ENCODE measurements at places on chromosomes 5 and 9.

DNA sequence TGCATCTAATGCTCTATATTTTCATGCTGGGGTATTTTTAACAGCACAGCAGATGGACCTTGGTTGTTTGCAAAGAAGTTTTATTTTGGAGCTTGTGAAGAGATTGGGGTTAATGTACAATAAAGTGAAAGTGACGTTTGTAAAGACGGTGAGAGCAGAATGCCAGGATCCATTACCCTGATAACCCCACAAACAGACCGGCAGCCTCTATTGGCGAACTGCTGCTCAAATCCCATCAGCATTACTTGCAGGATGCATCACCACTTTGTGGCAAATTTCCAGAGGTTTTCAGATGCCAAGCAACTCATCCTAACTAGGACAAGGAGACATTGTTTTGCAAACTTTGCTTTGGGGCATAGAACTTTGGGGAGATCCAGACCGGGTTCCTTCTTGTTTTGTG is 383.3 kb upstream of the ZNF462 start:
- DNase-seq: no peak

GRCh38 chr5:59193616-59194319 is 610.9 kb downstream of the RAB3C start:
- DNase-seq: no peak

GRCh38 chr5:133205204-133205603 is 153.4 kb downstream of the HSPA4 start:
- DNase-seq: no peak

- DNase-seq: no peak
Measured at GRCh38 chr9:107020040-107020530, 157.1 kb downstream of the ZNF462 start.

DNA sequence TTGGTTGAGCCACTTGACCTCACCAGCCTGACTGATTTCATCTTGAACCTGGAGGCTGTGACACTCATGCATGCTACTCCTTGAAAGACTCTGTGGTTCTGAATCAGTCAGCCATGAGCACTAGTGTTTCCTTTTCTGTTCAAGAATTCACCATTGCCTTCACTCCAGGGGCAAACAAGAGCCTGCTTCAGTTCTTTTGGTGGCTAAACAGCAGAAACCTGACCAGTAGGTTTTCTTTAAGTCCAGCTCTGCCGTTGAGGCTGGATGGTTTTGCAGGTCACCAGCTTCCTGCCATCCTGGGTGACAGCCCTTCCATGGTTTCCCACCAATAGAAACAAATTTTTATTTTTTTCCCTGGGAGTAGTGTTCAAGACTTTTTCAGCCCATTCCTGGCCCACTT is 10.0 kb downstream of the NTRK2 start:
- no peak for DNase-seq

DNA sequence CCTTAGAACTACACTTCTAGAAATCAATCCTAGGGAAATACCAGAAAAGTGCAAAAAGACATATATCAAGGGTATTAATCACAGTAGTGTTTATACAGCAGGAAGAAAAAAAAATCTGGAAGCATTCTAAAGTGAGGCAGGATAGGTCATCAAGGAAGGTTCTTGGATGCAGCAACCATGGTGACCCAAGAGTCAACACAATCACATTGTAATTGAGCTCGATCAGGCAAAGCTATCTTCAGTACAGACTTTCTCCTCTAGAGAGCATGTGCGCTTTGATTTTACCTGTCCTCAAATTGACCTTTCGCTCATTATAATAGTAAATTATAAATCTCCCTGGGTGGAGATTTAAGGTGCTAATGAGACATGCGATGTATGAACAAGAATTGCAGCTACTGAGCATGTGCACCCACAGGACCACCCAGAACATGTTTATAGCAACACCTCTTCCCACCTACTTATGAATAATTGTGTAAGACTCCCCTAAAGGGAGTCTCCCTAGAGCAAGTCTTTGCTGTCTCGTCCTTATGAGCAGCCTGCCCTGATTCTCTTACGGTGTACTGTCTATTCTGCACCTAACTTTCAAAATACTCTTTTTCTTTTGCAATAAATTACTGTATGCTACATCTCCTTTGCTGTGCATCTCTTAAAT is 297.7 kb downstream of the ATPSCKMT start:
- DNase-seq: no peak

DNA sequence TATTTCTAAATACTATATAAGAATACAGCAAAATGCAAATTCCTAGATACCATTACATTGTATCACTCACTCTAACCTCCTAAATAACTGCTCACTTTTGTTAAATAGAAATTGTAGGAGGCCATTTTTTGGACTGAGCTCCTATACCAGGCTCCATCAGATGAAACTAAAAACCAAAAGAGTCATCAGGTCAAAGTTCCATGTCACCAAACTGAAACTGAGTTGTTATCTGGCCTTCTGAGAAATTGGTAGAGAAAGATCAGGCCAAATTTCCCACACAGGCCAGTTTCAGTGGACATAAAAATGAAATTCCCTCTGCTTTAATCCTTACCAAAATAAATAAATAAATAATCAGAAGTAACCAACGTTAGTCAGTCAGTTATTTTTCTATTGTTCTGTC is 13.8 kb upstream of the SNX2 start:
- DNase-seq: no peak

GRCh38 chr9:126959917-126960316 is 45.3 kb downstream of the RALGPS1 start:
- no peak for DNase-seq

DNA sequence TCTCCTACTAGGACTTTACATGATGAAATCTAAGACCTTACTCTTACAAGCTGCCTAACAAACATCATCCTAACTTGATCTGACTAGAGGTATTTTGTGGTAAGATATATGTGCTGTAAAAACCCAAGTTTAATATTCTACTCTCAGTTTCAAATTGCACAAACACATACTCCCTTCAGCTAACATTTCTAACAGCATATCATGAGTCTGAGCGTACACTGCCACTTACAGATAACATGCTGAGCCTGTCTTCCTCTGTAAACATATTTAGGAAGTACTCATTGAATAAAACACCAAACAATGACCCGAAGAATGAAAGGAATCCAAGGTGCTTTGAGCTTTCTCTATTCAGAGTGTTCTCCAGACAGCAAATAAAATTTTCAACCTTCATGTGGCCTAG is 7.9 kb upstream of the ESM1 start:
- no peak for DNase-seq

GRCh38 chr9:130073373-130073772 is 19.7 kb downstream of the GPR107 start:
- no peak for DNase-seq

- no peak for DNase-seq
Measured at GRCh38 chr5:59351076-59351794, 542.3 kb downstream of the PDE4D start.

- no peak for DNase-seq
Measured at GRCh38 chr5:172173564-172174153, 14.4 kb downstream of the STK10 start.

GRCh38 chr5:159965031-159965837 is 43.7 kb upstream of the TTC1 start:
- no peak for DNase-seq

DNA sequence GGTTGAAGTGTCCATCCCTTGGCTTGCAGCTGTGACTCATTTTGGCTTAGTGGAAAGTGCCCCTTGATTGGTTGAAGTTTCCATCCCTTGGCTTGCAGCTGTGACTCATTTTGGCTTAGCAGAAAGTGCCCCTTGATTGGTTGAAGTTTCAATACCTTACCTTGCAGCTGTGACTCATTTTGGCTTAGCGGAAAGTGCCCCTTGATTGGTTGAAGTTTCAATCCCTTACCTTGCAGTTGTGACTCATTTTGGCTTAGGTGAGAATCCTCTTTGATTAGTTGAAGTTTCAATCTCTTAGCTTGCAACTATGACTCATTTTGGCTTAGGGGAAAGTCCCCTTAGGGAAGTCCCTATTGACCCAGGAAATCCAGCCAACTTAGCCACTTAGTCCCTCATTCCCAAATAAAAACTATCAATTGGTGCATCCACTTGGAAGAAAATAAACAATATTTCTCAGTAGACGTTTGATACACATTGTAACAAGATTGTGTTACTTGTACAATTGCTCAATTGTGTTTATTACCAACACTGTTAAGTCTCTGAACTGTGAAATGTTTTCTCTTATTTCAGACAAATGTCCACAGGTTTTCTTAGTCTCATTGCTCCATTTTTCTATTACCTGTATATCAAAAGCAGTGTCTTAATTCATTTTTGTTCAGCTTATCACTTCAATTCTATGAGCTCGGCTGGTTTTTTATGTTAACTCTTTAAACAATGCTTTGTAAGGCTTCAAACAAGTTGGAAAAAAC is 2308.8 kb upstream of the ACO1 start:
- no peak for DNase-seq

- no peak for DNase-seq
Measured at GRCh38 chr9:20658677-20659473, 25.2 kb upstream of the FOCAD start.

DNA sequence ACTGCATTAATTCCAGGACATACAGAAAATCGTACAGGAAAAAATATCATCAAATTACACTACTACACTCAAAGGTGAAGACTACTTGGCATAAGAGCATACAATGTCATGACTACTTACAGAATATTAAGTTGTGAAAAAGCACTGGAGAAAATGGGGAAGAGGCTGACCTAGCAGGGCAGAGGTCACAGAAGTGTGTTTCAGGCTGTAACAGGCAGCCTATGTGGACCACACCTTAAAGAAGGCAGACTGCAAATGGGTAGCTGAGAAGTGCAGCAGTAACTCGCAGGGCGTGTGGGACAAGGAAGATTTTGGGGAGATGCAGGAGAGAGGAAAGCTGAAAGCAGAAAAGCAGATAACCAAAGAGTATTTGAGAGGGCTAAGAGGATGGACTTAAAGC is 167.0 kb upstream of the PIK3R1 start:
- DNase-seq: no peak

- DNase-seq: no peak
Measured at GRCh38 chr5:1946776-1947175, 64.1 kb upstream of the IRX4 start.

GRCh38 chr9:28563291-28563934 is 990.1 kb upstream of the C9orf72 start:
- DNase-seq: no peak

DNA sequence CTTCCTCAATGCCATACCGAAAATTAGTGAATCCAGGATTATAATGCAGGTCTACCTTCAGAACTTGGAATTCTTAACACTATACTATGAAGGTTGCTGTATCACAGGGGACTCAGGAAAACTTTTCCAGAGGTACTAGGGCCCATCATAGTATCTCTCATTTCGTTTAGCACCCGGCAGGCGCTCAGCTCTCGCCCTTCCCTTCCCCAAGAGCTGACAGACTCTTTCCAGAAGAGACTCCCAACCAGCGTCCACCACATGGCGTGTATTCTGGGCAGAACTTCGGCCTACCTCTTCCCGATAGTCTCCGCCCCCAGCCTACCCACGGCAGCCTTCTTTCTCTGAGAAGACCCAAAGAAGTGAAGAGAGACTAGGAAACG is 271 bp downstream of the NOL8 start:
- DNase-seq: no peak

GRCh38 chr5:150502847-150503246 is 5.1 kb upstream of the NDST1 start:
- no peak for DNase-seq

DNA sequence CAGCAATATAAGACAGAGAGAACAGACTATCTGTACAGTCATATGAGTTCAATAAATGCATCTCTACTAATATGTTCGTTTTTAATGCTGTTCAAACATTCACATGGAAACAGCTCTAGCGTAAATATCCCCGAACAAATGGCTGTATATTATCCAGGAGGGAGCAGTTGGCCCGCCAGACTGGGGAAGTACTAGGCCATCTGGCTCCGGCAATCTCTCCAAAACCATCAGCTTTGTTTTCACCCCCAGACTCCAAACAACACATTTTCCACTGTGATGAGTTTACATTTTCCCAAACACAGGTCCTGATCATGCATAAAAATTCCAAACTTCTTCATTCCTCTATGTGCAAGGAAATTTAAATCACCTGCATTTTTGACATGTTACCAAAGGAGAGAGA is 8.7 kb downstream of the EBF1 start:
- DNase-seq: no peak

DNA sequence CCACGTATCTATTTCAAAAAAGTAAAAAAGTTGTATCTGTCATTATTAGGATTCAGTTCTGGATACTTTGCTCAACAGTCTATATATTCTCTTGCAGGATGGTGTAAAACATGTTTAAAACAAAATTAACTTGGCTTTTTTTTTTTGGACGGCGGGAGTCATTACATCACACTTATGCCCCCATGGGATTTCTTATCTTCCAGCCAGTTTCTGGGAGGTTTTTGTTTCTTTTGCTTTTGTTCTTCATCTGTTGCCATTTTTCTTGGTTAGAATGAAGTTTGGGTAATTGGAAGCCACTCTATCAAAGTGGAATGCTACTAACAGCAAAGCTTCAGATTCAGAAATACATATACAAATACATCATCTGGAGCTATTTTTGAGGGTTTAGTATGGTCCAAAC is 1.8 kb upstream of the STARD4 start:
- DNase-seq: no peak

DNA sequence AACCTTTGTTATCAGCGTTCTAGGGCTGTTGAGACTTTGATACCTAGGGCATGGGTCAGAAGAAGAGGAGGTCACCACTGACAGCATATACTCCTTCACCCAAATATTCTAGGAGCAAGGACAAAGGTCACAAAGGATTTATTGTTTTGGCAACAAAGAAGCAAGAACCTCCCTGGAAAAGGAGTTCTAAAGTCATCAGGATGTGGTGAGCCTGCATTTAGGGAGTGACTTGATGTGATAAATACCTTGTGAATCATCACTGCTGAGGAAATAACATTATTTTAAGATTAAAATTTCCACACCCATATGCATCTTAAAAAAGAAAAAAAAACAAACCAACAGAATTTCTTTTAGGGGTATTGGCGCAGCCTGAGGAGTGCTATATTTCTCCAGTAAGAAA is 13.9 kb downstream of the IFNA1 start:
- DNase-seq: no peak

DNA sequence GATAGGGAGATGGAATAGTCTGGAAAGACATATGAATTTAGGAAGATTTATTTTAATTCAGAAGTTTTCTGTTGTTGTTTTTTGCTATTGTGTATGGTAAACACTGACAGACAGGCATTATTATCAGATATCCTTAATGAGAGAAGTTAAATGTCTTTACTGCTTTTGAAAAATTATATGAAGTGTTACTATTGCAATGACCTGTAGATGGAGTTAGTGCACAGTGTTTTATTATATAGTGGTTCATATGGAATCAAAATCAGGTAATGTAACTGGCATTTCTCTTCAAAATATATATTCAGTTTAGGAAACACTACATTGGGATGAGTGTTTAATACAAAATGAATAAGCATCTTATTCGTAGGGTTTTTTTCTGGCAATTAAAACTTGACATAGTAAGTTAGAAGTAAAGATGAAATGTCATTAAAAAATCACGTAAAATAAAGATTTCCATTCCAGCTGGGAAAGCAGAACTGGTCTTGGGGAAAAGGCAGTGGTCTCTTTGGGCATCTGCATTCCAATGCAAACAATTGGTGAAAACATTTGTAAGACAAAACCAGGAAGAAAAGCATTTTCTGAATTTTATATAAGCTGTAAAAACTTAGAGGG is 3.9 kb downstream of the GABRA1 start:
- no peak for DNase-seq

- DNase-seq: no peak
Measured at GRCh38 chr5:159774476-159775031, 141.7 kb upstream of the ADRA1B start.

GRCh38 chr5:5418764-5419163 is 3.7 kb upstream of the ICE1 start:
- no peak for DNase-seq
